ENCODE measurements at places on chromosomes 3 and 15.
A peak's percentile ranks its signal among the peaks of the same experiment; 100 is the strongest.

GRCh38 chr3:120098710-120099109 lies 4.5 kb upstream of the GSK3B start:
- no peak for DNase-seq

DNA sequence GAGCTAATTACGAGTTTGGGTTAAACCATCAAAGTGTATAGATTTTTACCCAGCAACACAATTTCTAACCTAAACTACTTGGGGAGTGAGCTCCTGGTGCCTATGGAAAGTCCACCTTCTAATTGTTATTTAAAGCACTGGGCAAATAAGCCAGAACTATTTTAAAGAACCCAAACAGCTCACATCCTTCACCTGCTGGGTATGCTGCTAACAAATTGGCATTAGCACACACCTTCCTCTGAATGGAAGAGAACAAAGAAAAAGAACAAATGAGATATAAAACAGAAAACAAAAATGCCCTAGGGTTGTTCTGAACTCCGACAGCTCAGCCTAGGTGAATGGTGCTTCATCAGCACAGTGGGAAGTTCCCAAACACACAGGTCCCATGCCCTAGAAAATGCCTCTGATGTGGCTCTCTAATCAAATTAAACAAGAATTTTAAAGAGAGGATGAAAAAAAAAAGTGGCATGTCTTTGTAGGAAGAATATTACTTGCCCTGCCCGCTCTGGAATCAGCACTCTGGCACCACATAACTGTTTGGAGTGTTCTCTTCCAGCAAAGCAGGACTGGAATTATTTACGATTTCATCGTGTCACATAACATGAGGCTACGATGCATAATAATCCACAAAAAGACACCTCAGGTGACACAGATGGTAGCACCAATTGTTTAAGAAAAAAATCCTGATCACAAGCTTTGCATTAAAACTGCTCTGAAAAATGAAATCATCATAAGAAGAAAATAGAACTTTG lies 334.4 kb downstream of the GBE1 start:
- no peak for DNase-seq

- no peak for DNase-seq
These were observed 303.2 kb downstream of the TIGIT start for GRCh38 chr3:114597012-114597411.

DNA sequence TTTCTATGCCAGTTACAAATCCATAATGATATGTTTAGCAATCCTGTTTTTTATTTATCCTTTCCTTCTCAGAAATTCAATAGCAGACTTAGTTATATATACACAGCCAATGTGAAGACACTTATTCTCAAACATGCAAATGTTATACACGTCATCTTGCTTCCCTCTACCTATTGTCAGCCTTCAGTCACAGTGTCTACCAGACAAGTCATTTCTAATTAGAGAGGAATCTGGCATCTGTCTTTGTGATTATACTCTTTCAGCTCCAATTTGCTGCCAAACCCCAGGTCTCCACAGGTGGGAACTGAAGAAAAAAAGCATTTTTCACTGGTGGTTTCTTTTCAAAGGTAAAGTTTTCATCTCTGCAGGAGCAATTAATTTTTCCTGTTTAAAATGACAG lies 793.1 kb downstream of the AGBL1 start:
- no peak for DNase-seq

DNA sequence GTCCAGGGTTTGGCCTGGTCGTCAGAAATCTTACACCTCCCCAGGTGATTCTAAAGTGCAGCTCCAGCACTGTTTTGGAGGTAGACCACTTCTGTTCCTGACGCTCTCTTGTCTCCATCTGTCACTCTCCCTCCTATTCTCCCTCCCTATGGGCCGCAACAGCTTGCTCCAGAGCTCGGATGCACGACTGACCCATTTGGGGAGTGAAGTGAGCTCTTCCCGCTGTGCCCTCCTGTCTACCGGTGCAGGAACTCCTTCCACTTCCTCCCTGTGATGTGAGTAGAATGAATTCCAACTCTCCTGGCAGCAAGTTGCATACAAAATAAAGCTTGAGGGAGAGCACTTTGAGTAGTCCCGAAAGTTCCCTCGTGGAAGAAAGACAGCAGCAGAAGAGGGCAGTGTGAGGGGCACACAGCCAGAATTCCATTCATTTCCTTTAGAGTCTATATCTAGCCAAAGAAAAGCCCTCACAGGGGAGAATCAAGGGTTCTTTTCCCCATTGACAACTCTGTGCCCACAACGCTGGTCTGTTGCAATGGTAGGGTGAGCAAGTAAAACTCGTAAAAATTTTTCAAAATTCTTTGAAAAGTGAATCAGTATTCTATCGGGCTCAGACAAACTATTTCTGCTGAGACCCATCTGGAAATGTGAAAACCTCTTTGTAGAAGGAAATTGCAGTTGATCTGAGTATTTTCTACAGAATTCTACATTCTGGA lies 39.9 kb upstream of the BDH1 start:
- DNase-seq = peak; percentile 13

GRCh38 chr15:78075490-78076230 lies 1.9 kb downstream of the TBC1D2B start:
- no peak for DNase-seq

DNA sequence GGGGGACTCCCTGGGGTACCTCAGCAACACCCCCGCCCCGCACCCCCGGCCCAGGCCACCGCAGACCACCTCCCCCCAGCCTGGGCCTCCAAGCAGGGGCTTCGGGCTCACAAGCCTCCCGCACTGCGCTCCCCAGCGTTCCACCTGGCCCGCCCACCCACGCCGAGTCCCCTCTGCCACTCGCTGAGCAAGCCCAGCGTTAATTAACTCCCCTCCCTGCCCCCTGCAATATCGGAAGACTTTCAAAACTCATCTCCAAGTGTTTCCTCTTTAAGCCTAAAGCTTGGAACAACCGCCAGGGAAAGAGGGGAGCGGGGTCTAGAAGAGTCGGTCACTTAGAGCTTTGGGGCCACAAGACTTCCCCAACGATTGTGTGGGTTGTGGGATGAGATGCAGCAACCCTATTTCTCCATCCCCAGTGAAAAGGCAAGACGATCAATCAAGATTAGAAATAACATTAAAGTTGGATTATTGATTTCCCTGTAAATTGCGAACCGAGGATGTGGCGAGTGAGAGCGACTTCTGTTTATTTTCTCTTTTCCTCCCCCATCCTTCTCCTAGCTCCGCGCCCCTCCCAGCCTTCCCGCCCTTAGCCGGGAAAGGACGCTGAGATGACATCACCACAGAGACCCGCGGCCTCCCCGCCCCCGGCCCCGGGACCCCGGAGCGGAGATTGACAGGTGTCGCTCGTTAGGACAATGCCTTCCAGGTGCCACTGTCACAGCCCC lies 30.2 kb downstream of the NR2F2 start:
- no peak for DNase-seq

- no peak for DNase-seq
These were observed 337.5 kb downstream of the GAP43 start for GRCh38 chr3:115960799-115961198.

DNA sequence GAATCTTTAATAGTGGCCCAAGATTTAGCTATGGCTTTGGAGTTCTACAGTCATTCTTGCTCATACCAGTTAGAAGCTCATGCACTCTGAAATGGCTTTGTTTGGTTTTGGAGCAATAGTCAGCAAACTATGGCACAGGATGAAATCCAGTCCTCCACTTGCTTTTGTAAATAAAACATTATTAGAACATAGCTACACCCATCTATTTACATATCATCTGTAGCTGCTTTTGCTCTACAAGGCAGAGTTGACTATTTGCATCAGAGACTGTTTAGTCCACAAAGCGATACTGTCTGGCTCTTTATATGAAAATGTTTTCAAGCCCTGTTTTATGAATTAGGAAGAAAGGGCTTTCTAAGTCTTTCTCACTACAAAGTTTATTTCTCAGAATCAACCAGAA lies 716.9 kb downstream of the AGBL1 start:
- DNase-seq = no peak

GRCh38 chr15:101391981-101392640 lies 97.1 kb upstream of the SNRPA1 start:
- DNase-seq = no peak

All from activated CD8-positive, alpha-beta T cell treated with anti-CD3 and anti-CD28 coated beads, Interleukin-2, amount 10 ng/mL, durations not matched to agents 7 days and 5 days (primary cell).